Right lobe of liver (tissue), 6 donors: ENCODE measurements at places on chromosomes 13 and 19.
A peak's percentile ranks its signal among the peaks of the same experiment; 100 is the strongest.

- no peaks in the 10 kb centered on the region for H3K27me3 ChIP-seq
- H3K4me1 ChIP-seq: no peaks in the 10 kb centered on the region
- no peak overlapping the region for H3K4me3 ChIP-seq
Measured at GRCh38 chr19:14078411-14078810, 5.8 kb downstream of the MISP3 start.

DNA sequence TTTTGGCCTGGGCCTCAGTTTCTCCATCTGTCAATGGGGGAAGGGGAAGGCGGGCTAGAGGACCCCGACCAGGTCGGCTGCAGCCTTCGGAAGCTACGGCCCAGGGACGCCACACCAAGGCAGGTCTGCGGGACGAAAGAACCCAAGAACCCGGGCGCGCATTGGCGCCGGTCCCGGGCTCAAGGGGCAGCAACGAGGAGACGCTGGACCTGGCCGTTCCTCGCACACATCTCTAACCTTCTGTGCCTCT, 739 bp upstream of the ILF3 start:
- peak overlapping the region; percentile 93 for H3K4me3 ChIP-seq
- no peak for DNase-seq
- no peaks in the 10 kb centered on the region for H3K36me3 ChIP-seq
- H3K4me1 ChIP-seq: no peaks in the 10 kb centered on the region
- peak overlapping the region; percentile 92 for H3K27ac ChIP-seq

DNA sequence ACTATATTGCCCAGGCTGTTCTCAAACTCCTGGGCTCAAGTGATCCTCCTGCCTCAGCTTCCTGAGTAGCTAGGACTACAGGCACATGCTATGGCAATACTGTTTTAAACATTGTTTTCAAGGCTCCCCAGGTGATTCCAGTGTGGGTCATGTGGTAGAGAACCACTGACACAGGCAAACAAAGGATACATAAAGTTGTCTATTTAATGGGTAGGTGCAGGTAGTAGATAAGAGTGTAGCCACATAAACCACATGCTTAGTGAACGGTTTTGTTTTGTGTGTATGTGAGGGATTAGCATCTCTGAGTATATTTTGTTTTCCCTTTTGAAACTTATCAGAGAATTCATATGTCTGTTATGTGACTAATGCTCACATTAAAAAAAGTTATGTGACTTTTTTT, 36.7 kb downstream of the USPL1 start:
- no peak overlapping the region for H3K4me3 ChIP-seq
- no peak overlapping the region for H3K27ac ChIP-seq
- no peaks in the 10 kb centered on the region for H3K4me1 ChIP-seq
- no peak for DNase-seq
- peaks cover 17% of the 10 kb centered on the region for H3K36me3 ChIP-seq

DNA sequence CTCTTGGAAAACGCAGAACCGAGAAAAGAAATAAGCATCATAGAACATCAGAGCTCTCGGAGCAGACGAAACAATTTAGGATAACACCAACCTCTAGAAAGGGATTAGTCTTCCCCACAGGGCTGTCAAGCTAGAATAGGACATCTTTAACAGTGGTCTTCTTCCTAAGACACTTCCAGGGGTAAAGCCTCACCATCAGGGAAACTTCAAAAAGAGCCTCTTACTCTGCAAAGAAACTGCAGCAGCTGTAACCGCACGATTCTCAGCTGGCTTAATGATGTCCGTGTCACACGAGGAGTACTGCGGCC, 642 bp downstream of the ZNF571 start:
- H3K27ac ChIP-seq: peak overlapping the region; percentile 81
- H3K36me3 ChIP-seq: peaks cover 4% of the 10 kb centered on the region
- H3K4me1 ChIP-seq: no peaks in the 10 kb centered on the region
- H3K27me3 ChIP-seq: no peaks in the 10 kb centered on the region
- H3K4me3 ChIP-seq: peak overlapping the region; percentile 70

- DNase-seq: peak; percentile 72
- no peaks in the 10 kb centered on the region for H3K27me3 ChIP-seq
- H3K27ac ChIP-seq: no peak overlapping the region
- peak overlapping the region; percentile 27 for H3K4me3 ChIP-seq
- no peaks in the 10 kb centered on the region for H3K36me3 ChIP-seq
Measured at GRCh38 chr19:18428787-18429674, 8.9 kb downstream of the ISYNA1 start.

- H3K27ac ChIP-seq: no peak overlapping the region
- no peaks in the 10 kb centered on the region for H3K27me3 ChIP-seq
- no peaks in the 10 kb centered on the region for H3K4me1 ChIP-seq
- no peaks in the 10 kb centered on the region for H3K36me3 ChIP-seq
- no peak overlapping the region for H3K4me3 ChIP-seq
Measured at GRCh38 chr19:48588670-48589401, 17.7 kb upstream of the SPACA4 start.

GRCh38 chr19:6056801-6057650, 53.3 kb downstream of the RFX2 start:
- peaks cover 10% of the 10 kb centered on the region for H3K4me1 ChIP-seq
- no peaks in the 10 kb centered on the region for H3K27me3 ChIP-seq
- no peaks in the 10 kb centered on the region for H3K36me3 ChIP-seq
- peak overlapping the region; percentile 38 for H3K27ac ChIP-seq

- H3K27ac ChIP-seq: no peak overlapping the region
- no peak for DNase-seq
- no peaks in the 10 kb centered on the region for H3K4me1 ChIP-seq
Measured at GRCh38 chr19:31071136-31071855, 277.9 kb downstream of the TSHZ3 start.

GRCh38 chr19:28549680-28550277, 663.2 kb downstream of the UQCRFS1 start:
- H3K4me3 ChIP-seq: no peak overlapping the region
- no peak for DNase-seq
- no peaks in the 10 kb centered on the region for H3K36me3 ChIP-seq
- H3K27me3 ChIP-seq: no peaks in the 10 kb centered on the region

- H3K4me1 ChIP-seq: no peaks in the 10 kb centered on the region
- H3K27ac ChIP-seq: no peak overlapping the region
- no peaks in the 10 kb centered on the region for H3K36me3 ChIP-seq
Measured at GRCh38 chr19:5253406-5254110, 87.1 kb downstream of the PTPRS start.

DNA sequence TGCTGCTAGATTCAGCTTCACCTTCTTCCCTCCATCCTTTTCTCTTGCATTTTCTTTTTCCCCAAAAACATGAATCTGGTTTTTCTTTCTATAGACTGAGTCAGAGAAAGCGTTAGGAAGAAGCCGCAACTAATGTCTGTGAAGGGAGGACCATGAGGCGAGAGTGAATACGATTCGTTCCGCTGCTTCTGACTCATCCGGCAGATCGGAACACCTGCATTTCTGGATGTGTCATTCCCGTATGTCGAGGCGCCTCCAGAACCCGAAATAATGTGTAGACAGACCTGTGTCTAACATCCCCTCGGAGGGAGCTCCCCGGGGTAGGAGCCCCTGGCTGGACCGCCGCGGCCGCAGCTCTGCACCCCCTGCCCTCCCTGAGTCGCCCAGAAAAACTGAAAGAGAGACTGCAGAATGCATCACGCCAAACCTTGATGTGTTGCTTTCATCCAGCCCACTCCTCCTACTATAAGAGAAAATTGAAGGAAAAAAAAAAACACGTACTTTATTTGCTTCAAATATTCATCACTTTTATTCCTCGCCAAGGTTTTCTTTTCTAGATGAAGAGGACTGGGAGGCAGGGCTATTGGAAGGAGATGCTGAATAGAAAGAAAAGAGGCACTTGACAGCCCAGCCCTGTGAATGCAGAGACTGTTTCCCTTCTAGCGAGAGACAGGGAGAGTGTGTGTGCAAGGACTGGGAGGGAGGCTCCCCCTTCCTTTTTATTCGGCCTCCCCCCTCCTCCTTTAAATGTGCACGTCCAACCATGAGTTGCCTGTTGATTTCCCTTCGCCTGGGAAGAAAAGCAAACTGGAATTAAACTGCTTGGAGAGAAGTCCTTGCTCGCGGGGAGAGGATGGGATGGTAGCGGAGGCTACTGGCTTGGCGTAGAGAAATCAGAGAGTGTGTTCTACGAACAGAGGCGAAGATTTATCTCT, 616 bp upstream of the PCDH17 start:
- H3K27ac ChIP-seq: no peak overlapping the region
- no peaks in the 10 kb centered on the region for H3K36me3 ChIP-seq
- peaks cover 2% of the 10 kb centered on the region for H3K4me1 ChIP-seq
- no peak for DNase-seq
- peaks cover 36% of the 10 kb centered on the region for H3K27me3 ChIP-seq

DNA sequence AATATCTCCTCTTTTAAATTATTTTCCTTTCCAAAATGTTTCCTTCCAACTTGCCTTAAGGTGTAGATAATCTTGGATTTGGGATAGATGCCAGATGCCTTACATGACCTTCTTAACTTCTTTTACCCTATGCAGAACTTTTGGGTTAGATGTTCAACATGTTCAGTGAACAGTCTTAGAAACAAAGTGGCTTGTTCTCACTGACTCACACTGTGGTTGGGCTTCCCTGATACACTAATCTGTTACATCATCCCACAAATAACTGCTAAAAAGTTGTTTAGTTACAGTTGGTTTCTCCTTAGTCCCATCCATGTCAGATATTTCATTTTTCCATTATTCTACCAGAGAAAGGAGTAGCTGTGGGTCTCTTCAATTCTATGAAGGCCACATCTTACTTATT, 2638.2 kb downstream of the PCDH9 start:
- no peak for DNase-seq
- H3K36me3 ChIP-seq: no peaks in the 10 kb centered on the region
- no peaks in the 10 kb centered on the region for H3K27me3 ChIP-seq
- H3K4me3 ChIP-seq: no peak overlapping the region
- no peak overlapping the region for H3K27ac ChIP-seq

- DNase-seq: no peak
- H3K27me3 ChIP-seq: no peaks in the 10 kb centered on the region
- H3K36me3 ChIP-seq: no peaks in the 10 kb centered on the region
- H3K4me1 ChIP-seq: no peaks in the 10 kb centered on the region
- no peak overlapping the region for H3K4me3 ChIP-seq
- H3K27ac ChIP-seq: no peak overlapping the region
Measured at GRCh38 chr19:55426042-55426441, 17.1 kb downstream of the SHISA7 start.

DNA sequence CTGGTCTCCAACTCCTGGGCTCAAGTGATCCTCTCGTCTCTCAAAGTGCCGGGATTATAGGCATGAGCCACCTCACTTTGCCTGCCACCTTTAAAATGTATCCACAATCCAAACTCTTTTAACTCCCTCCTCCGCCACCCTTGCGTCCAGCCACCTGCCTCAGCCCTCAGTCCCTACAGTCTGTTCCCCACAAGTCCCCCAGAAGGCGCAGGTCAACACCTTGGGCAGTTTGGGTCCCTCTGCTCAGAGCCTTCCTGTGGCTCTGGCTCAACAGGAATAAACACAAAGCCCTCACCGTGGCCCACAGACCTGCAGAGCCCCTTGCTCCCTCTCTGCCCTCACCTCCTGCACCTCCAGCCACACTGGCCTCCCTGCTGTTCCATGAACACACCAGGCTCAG, 7.5 kb upstream of the EMC10 start:
- no peak overlapping the region for H3K27ac ChIP-seq
- H3K4me3 ChIP-seq: no peak overlapping the region
- no peaks in the 10 kb centered on the region for H3K36me3 ChIP-seq
- H3K4me1 ChIP-seq: no peaks in the 10 kb centered on the region
- no peak for DNase-seq

- no peaks in the 10 kb centered on the region for H3K36me3 ChIP-seq
- DNase-seq: no peak
- H3K4me1 ChIP-seq: peaks cover 30% of the 10 kb centered on the region
- peak overlapping the region; percentile 73 for H3K4me3 ChIP-seq
- no peak overlapping the region for H3K27ac ChIP-seq
Measured at GRCh38 chr19:57850553-57851017, 926 bp downstream of the ZNF587 start.

- H3K4me3 ChIP-seq: no peak overlapping the region
- no peaks in the 10 kb centered on the region for H3K36me3 ChIP-seq
- H3K27ac ChIP-seq: no peak overlapping the region
- no peaks in the 10 kb centered on the region for H3K4me1 ChIP-seq
- H3K27me3 ChIP-seq: no peaks in the 10 kb centered on the region
Measured at GRCh38 chr19:34276614-34277013, 22.3 kb downstream of the GARRE1 start.

- no peaks in the 10 kb centered on the region for H3K27me3 ChIP-seq
- H3K36me3 ChIP-seq: no peaks in the 10 kb centered on the region
- H3K27ac ChIP-seq: no peak overlapping the region
- H3K4me3 ChIP-seq: no peak overlapping the region
- no peak for DNase-seq
Measured at GRCh38 chr13:27308941-27309340, 38.3 kb downstream of the RASL11A start.

DNA sequence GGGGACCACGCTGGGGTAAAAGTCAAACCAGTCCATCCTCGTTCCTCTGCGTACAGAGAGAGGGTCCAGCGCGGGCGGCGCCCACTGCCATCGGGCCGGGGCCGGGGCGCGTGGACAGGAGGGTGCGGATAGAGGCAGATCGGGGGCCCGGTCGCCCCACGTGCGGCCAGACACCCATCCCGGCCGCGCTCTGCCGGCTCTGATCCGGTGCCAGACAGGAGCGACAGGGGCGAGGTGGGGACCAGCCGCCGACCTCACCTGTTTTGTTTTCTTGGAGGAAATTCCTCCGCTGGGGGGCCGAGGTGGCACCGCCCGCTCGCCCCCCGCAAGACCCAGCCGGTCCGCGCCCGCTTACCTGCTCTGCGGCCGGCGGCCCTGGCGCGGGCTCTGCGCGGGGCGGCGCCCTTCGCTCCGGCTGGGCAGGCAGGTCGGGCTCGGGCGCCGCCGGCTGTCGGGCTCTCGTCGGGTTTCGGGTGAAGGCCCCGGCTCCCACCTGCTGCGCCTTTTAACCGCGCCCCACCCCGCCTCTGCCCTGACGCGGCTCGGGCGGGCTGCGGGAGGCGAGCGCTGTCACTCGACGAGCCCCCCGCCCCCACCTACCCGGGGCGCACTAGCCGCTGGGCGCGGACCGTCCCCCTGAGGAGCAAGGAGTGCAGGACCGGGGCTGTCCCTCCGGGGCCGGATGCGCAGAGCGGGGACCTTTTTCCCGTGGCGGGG, at the start of gene GJB6:
TSS of gene GJB6 (minus strand) at position 481 of the 717 bp plus-strand sequence. CDS start 8,839 bp downstream, outside the sequence.
- DNase-seq: no peak
- H3K27me3 ChIP-seq: no peaks in the 10 kb centered on the region
- H3K27ac ChIP-seq: no peak within 1 kb of the TSS
- no peaks in the 10 kb centered on the region for H3K36me3 ChIP-seq

GRCh38 chr13:39858794-39859193, 203.3 kb downstream of the COG6 start:
- H3K27ac ChIP-seq: no peak overlapping the region
- H3K4me3 ChIP-seq: no peak overlapping the region
- H3K27me3 ChIP-seq: no peaks in the 10 kb centered on the region
- no peak for DNase-seq
- H3K4me1 ChIP-seq: no peaks in the 10 kb centered on the region

GRCh38 chr13:35856084-35856483, 275.1 kb downstream of the DCLK1 start:
- DNase-seq: no peak
- no peaks in the 10 kb centered on the region for H3K36me3 ChIP-seq
- H3K4me3 ChIP-seq: no peak overlapping the region
- H3K27ac ChIP-seq: no peak overlapping the region
- H3K27me3 ChIP-seq: no peaks in the 10 kb centered on the region
